ENCODE measurements at places on chromosomes 12 and 14.
A peak's percentile ranks its signal among the peaks of the same experiment; 100 is the strongest.

DNA sequence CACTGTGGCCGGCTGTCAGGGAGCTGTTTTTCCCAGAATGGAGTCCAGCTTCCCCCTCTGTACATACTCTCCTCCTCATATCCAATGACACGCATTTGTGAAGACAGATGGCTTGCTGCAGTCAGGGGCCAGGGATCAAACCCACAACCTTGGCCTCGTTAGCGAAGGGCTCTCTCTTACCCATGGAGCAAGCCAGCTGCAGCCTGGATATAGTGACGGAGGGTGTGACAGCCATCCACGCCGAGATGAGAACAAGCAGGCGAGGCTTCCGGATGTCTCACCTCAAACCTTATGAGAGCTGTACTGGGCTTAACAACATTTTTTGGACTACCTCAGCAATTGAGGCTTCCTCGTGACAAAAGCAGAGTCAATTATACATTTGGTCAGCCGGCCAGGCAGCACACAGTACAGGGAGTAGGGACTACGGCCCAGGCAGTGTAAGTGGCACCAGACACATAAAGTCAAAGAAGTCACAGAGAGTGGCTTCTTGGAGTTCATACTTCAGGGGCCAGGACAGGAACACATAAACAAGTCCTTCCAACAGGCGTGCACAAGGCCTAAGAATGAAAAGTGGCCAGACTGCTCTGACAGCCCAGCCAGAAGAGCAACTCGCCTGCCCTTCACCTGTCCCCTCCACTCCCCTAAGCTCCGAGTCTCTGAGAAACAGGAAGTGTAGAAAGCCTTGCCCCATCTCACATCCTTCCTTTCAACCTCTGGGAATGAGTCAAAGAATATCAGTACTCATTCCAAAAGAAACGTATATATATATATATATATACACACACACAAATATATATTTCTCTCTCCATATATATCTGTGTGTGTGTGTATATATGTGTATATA, 115.1 kb downstream of the TTC7B start:
- DNase-seq = no peak

GRCh38 chr14:96752594-96752993, 44.6 kb upstream of the VRK1 start:
- DNase-seq = no peak

GRCh38 chr14:31717294-31718085, 156.3 kb downstream of the NUBPL start:
- no peak for DNase-seq

GRCh38 chr12:19263672-19264071, 134.1 kb downstream of the PLEKHA5 start:
- peak; percentile 58 for DNase-seq

GRCh38 chr12:72011374-72011773, 72.7 kb downstream of the TPH2 start:
- DNase-seq = peak; percentile 50

DNA sequence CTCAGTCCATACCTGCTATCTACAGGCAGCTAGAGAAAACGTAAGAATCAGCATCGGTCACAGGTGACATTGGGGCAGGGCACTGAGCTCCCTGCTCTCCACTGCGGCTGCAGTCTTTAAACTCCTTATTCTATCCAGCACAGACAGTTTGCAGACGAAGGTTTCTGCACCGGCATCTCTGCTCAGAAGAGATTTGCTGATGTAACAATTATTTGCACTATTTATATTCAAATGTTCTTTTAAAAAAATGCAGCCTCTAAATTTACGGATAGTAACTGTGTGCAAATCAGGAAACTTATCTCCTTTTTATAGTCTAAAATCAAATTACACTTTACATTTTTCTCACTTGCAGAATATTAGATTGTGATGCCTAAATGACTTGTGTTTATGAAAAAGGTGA, 671.0 kb downstream of the VRK1 start:
- DNase-seq = no peak

- DNase-seq = no peak
Measured at GRCh38 chr12:70028918-70029317, 203.9 kb downstream of the MYRFL start.
